ENCODE measurements at places on chromosomes 2 and 18. TPM values are rescaled to one million over a fixed set of nuclear protein-coding genes. Genes with fewer than 3 reads are reported as not detected.

Gene ZNF2
- total RNA-seq = 7.3 TPM

- no peak for DNase-seq
These were observed 94.7 kb upstream of the BOD1L2 start for GRCh38 chr18:57052173-57052572.

Gene IL1RL1
- total RNA-seq = under 0.01 TPM

DNA sequence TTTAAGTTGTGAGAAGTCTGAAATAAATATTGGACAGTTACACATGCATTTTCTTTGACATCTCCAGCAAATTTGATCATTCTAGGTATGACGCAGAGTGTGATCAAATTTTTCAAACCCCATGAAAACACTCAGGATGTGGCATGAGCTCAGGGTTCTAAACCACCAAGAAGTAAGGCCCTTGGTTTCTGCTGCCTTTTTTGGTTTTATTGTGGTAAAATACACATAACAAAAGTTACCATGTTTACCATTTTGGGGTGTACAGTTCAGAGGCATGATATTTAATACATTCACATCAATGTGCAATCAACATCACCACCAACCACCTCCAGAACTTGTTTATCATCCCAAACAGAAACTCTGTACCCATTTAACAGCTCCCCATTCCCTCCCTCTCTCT lies 64.3 kb upstream of the TTN start:
- no peak for DNase-seq

GRCh38 chr18:32801228-32801627 lies 28.4 kb upstream of the KLHL14 start:
- no peak for DNase-seq

- no peak for DNase-seq
These were observed 309.4 kb downstream of the TNS1 start for GRCh38 chr2:217693363-217693762.

DNA sequence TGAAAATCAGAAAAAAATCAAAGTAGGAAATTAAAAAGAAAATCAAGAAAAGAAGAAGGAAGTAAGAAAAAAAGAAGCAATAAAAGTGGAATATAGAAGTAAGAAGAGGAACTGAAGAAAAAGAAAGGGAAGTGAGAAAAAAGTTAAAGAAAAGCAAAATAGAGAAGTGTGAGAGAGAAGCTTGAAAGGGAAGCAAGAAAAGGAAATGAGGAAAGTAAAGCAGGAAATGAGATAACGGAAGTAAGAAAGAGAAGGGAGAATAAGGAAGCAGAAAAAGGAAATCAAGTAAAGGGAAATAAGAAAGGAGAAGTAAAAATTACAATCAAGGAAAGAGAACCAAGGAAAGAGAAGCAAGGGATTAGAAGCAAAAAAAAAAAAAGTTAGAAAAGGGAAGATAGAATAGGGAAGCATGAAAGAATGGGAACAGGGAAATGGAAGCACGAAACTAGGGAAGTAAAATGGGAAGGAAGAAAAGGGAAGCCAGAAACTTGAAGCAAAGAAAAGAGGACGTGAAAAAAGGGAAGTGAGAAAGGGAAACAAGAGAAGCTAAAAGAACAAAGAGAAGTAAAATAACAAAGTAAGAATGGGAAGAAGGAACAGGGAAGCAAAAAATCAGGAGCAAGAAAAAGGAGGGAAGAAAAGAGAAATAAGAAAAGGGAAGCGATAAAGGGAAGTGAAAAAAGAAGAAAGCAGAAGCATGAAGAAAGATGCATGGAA lies 243.3 kb upstream of the NCKAP5 start:
- DNase-seq = no peak

GRCh38 chr2:232418056-232418455 lies 11.4 kb downstream of the ALPG start:
- no peak for DNase-seq

GRCh38 chr2:151928380-151928779 lies 100.2 kb upstream of the ARL5A start:
- DNase-seq = no peak

GRCh38 chr2:68236103-68236734 lies 16.1 kb downstream of the PPP3R1 start:
- no peak for DNase-seq

DNA sequence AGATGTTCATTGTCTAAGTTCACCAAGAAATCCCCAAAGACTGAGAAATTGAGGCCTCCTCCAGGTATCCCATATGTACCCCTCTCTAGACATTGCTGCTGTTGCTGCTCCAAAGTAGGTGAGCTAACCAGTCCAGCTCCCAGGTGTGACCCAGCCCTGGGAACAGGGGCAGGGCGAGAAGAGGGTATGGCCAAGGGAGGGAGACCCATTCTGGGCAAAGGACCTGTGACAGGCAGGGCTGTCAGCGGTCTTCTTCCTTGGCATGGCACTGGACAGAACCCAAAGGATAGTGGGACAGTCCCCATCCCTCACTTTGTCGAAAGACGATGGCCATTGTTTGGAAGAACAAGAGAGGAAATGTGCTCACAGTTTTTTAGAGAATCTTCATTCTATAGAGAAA lies 7.2 kb upstream of the INO80C start:
- no peak for DNase-seq

DNA sequence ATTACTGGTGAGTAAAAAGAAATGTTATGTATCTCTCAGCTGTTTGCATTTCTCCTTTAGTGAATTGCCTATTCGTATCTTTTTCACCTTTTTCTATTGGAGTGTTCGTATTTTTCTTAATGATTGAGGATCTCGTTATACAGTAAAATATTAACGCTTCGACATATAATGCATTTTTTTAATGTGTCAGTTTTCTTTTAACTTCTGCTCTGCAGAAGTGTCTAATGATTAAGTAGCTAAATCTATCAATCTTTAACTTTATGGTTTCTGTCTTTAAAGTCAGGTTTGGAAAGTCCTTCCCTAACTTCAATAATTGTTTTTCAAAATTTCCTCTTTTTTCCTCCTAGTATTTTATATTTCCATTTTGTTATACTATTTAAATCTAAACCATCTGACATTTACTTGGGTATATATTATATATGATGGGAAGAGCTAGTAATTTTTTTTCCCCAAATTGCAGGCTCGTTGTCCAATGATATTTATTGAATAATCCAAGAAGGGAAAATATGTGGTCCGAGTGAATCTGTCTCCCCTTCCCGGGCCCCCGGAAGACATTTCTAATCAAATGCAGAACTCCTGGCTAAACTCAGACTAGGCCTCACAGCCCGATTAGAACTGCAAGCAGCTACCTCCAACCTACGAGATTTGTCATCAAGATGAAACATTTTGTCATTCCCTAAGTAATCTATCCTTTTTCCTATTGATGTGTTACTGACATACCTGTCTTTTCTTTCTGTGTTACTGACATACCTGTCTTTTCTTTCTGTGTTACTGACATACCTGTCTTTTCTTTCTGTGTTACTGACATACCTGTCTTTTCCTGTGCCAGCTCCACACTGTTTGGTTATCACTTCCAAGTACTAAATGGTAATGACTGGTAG lies 17.2 kb downstream of the PCBP1 start:
- DNase-seq = peak; percentile 79

DNA sequence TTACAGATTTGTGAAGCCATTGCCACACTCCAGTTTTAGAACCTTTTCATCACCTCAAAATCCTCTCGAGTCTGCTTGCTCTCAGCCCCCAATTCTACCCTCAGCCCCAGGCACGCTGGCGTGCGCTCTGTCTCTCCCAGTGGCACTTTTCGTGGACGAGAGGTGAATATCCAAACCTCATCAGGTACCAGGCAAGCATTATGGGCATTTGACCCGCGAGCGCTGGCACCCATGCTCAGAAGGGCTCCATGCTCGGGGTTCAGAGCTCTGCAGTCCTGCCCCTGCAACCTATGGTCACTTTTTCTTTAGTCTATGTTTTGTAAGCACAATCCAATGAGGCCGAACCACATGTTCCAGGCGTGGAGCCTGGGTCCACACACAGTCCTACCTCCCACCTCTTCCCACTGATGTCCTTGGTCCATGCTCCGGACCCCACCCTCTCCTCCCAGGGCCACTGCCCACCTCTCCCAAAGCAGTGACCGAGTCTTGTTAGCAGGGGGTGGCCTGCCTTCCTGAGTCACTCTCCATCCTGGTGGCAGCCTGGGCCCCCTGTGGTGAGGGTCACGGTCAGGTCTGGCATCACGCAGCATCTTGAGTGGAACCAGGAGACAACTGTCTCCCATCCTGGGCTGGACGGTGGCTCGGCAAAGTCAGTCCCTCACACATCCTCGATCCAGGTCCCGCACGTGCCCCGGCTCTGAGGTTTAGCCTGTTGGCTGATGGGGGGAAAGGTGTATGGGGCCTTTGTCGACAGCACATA lies 256.9 kb downstream of the NDUFA10 start:
- no peak for DNase-seq

GRCh38 chr18:12657684-12658425 lies at the start of gene SPIRE1:
SPIRE1 (minus strand) TSS chr18:12658107; CDS start chr18:12657866, 241 bp downstream.
- peak; percentile 52 for DNase-seq

Gene MROH2A
- total RNA-seq = not detected

Gene ZCCHC2
- total RNA-seq = 3.6 TPM

Gene PROKR1
- not detected for total RNA-seq

Gene G6PC2
- total RNA-seq = not detected

DNA sequence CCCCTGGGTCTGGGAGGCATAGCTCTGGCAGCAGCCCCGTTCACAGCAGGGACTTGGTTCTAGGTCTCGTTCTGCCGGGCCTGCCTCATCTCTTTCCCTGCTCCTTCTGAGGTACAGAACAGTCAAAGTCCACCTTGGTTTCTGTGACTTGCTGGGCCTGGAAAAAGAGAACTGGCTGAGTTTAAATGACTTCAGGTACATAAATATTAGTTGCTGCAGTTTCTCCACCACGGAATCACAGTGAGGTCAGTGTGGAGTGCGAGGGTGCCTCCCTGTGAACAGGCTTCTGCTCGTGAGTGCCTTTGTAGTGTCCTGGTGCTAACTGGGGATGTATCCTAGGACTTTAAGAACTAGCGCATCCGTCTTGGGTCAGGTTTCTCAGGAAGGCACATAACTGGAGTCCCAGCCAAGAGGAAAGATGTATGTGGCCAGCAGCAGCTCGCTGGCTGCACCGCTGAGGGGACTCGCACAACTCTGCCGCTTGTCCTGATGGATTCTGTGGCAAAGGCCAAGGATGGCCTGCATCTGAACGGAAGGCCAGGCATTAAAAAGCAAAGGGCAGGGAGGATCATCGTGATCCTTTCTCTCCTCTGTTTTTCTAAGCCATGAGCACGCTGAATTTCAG lies 188.6 kb downstream of the SH3RF3 start:
- DNase-seq = peak; percentile 58

DNA sequence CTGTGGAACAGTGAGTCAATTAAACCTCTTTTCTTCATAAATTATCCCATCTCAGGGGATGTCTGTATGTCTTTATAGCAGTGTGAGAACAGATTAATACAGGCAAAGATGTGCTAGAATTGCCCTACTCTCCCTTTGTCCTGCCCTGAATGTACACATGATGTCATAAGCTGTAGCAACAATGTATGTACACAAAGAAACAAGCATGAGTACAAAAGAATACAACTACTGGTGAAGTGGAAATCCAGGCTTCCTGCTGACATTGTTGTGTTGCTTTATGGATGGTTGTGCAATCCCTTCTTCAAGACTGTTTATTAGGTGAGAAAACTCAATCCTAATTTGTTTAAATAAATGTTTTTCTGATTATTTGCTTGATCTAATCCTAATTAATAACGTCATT lies 446.6 kb downstream of the DSC3 start:
- no peak for DNase-seq

- DNase-seq = peak; percentile 24
These were observed 77.6 kb downstream of the EPC2 start for GRCh38 chr2:148721991-148722777.

GRCh38 chr18:36200354-36200771 lies 13.1 kb downstream of the MOCOS start:
- DNase-seq = no peak

DNA sequence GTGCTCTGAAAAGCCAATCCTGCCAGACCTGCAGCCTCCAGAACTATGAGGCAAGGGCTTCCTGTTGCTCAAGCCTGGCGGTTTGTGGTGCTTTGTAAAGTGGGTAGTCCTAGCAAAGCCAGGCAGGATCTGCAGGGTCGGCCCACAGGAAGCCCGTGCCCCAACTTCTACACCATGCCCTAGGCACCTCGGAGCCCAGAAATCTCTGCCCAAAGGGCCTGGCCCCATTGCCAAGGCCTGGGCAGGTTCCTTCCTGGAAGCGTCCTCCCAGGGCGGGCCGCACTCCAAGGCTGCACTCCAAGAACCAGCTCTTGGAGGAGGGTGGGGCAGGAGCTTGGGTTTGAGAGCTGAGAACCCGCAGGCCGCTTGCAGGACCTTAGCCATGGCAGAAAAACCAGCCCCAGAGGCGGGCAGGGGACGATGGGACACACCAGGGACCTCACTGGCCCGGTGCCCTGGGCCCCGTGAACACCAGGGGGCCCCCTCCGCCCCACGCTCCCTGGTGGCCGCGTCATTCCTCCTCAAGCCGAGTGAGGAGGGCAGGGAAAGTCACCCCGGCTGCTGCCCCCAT lies 37.2 kb upstream of the ID2 start:
- no peak for DNase-seq

DNA sequence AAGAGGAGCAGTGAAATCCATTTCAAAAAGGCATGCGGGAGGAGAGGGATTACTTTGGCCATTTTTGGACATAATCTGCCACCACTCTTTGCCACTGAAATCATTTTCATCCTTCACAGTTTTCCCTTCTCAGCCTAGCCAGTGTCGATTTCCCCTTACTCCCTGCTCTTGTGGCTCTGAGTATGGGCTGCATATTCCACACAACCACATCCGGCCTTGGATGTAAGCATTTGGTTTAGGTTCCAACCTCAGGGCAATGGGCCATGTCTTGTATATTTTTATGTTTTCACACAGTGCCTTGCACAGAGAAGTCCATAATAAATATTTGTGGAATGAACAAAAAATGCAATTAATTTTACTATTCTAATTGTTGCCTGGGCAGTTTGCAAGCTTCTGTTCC lies 7.7 kb upstream of the SERPINE2 start:
- peak; percentile 71 for DNase-seq

GRCh38 chr2:12795851-12796250 lies 79.1 kb downstream of the TRIB2 start:
- DNase-seq = no peak

DNA sequence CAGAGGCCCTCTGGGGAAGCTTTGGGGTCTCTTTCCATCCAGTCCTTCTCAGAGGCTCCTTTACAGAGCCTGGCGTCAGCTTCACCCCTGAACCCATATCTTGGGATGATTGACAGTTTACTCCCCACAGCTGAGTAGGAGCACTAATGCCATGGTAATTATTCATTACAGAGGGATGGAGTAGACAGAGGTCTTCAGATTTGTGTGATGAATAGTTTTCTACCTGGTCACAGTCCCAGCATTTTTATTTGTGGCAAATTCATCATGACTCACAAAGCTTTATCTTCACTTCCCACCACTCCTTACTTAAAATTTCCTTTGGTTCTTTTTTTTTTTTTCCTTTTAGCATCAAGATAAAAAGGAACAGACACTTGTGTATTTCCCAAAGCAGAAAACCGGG lies 104.2 kb downstream of the CCDC85A start:
- DNase-seq = no peak

All from IMR-90 (cell line).